ENCODE measurements at places on chromosomes 7 and 10.

DNA sequence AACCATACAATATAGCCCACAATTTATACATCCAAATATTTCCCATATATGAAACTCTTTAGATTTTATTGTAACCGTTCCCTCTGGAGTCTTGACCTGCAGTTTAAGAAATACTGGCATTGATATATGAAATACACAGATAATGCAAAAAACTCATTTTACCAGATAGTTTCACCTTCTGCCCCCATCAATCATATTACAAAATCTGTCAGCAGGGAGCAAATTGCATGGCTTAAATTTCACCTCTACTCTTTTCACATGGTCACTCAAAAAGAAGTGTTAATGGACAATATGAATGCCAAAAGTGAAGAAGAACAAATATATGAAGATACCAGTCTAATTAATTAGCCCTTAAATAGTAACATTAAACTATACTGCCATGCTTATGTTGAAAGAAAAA lies 57.0 kb upstream of the TMEM106B start:
- no peak for DNase-seq

GRCh38 chr10:33661580-33662336 lies 327.3 kb upstream of the NRP1 start:
- DNase-seq, result peak; percentile 52

GRCh38 chr10:124124123-124124768 lies 30.8 kb upstream of the CHST15 start:
- no peak for DNase-seq

GRCh38 chr7:37007268-37007667 lies 283.0 kb upstream of the AOAH start:
- DNase-seq, result no peak

- no peak for DNase-seq
These were observed 111.3 kb upstream of the TNS3 start for GRCh38 chr7:47693216-47693615.

DNA sequence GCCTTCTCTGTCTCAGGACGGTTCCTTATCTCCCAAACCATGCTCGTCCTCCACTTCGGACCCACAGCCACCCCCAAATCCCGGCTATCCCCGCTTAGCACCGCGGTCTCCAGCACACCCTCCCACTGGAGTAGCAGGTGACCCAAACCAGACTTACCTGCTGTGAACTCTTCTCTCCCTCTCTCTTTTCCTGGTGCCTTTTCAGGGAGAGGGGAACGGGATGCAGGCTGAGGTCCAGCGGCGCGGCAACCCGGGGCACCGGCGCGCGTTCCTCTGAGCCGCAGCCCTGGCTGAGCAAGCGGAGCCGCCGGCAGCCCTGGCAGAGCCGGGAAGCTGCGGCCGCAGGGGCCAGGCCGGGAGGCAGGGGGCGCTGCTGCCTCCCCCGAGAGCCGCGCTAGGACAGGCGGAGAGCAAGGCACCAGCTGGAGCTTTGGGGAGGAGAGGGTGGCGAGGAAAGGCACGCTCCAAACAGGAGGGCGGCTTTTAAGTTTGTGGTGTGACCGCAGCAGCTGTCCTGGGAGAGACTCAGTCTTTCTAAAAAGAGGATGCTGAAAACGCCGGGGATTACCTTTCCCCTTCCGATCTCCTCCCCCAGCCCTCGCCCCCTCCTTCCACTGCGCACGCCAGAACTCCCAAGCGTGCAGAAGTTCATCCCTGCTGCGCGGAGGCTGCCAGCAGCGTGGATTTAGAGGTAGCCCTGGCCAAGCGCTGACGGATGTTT lies at the start of gene SEMA3D:
Gene SEMA3D, minus strand, starts transcription at position 536 of the 721 bp plus-strand sequence. CDS start 65,165 bp downstream, outside the sequence.
- DNase-seq, result peak; percentile 95

DNA sequence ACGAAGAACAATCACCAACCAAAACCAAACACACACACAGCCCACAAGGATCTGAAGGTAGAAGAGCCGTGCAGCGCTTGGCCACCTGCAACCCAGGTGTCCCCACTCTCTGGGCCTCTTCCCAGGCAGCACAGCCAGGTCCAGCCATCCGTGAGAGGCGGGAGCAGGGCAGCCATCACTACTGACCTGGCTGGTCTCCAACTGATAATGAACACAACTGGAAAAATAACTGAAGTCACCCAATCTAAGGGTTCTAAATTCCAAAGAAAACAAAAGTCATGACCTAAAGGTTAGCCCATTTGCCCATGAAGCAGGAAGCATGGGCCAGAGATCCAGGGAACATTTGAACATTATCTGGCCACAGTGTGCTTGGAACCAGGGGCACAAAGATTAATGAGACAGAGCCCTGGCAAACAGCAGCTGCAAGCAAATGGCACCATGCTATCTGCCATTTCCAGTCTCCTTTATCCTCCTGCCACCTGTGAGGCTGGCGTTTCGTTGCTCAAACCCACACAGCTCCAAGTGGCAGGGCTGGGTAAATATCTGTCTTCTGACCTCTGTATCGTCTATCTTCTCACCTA lies 207.9 kb downstream of the TNS3 start:
- no peak for DNase-seq

GRCh38 chr7:106562711-106563366 lies 98.1 kb downstream of the CCDC71L start:
- no peak for DNase-seq

GRCh38 chr7:139603282-139603681 lies 79.8 kb downstream of the CLEC2L start:
- no peak for DNase-seq

DNA sequence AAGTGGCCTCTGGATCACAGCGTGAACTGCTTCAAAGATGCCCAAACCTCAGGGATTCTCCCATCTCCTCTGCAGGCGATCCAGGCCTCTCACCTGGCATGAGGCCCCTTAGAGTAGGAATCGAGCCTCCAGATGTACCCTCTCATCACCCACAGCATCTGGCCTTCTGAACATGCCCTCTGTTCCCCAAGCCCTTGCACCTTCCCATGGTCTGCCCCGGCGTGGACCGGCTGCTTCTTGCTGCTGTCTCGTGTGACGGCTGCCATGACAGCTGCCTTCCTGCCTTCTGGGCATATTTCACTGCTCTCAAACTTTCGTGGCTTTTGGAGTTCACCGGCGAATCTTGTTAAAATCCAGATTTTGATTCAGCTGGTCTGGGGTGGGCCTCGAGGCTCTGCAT lies 157.2 kb upstream of the NPS start:
- no peak for DNase-seq

DNA sequence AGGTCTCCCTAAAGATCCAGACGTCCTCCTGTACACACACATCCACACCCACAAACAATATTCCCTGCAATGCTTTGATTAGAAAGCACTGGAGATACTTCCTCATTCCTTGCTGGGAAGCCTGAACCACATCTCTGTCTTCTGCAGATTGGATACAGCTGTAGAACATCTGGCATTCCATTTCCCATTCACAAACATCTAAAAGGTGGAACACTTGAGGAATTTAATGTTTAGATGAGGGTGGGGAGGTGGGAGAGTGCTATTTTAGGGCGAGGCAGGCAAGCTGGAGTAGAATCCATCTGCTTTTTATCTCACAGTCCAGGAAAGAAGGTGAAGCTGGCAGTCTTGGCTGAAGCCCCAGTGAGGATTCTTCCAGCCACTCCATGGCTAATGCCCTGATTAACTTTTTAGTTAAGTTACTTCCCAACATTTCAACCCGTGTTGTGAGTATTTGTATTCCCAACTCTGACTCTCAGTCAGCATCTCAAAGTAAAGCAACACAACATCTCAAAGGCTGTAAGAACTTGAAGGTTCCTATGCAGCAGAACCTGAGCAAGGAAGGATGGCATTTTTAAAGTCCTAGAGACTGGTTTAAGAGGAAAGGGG lies 46.1 kb downstream of the CYTH3 start:
- DNase-seq, result peak; percentile 31

GRCh38 chr7:132203021-132203420 lies 373.2 kb downstream of the PLXNA4 start:
- DNase-seq, result no peak

- no peak for DNase-seq
These were observed 10.8 kb upstream of the PVRIG start for GRCh38 chr7:100208911-100209408.

DNA sequence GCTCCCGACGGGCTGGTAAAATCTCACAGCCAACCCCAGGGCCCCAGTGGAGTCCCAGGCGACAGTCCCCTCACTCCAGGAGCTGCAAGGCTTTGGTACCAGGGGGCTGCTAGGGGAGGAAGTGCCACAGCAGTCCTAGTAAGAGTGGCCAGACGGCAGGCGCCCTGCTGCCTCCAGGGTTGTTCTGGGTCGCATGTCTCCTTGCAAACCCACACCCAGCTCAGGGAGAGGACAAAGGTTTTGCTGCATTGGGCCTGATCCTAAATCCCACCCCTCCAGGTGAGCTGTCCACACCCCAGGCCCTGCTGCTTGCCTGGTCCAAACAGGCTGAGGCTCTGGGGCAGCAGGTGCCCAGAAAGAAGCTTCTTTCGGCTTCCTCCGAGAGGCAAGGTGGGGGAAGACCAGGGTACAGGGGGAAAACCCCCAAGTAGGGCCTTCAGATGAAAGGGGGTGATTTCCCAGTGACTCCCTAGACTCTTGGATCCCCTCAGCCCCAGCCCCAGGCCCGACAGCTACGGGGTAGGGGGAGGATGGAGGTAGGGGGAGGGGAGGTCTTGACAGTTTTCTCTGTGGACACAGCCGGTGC lies 4.2 kb upstream of the KCP start:
- DNase-seq, result no peak

GRCh38 chr10:44703241-44704155 lies 207.6 kb upstream of the TMEM72 start:
- DNase-seq, result no peak

Data from A673 (cell line).